Left ventricle myocardium inferior (tissue), 1 donor: ENCODE measurements at places on chromosomes 12 and 14. TPM values are rescaled to one million over a fixed set of nuclear protein-coding genes. Genes with fewer than 3 reads are reported as not detected.

Gene CIROP
- total RNA-seq: not detected

Gene NKX2-1
- total RNA-seq: not detected

Gene ADCY6
- total RNA-seq: 98.4 TPM

DNA sequence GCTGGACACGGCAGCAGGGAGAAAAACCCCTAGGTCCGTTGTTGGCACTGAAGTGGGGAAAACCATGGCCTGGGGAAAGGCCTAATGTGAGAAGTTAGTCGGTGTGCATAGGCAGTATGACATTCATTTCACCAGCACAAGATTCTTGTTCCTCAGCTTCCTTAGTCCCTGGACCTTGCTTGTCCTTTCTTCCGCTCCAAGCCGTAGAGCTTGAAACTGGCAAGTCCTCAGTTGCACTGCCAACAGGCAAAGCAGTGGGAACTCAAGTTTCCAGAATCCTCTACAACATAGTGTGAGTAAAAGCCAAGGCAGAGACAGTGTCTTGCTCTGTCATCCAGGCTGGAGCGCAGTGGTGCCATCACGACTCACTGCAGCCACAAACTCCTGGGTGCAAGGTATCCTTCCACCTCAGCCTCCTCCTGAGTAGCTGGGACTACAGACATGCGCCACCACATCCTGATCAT lies 138.5 kb upstream of the AMIGO2 start:
- DNase-seq: no peak

Gene RASAL1
- not detected for total RNA-seq

DNA sequence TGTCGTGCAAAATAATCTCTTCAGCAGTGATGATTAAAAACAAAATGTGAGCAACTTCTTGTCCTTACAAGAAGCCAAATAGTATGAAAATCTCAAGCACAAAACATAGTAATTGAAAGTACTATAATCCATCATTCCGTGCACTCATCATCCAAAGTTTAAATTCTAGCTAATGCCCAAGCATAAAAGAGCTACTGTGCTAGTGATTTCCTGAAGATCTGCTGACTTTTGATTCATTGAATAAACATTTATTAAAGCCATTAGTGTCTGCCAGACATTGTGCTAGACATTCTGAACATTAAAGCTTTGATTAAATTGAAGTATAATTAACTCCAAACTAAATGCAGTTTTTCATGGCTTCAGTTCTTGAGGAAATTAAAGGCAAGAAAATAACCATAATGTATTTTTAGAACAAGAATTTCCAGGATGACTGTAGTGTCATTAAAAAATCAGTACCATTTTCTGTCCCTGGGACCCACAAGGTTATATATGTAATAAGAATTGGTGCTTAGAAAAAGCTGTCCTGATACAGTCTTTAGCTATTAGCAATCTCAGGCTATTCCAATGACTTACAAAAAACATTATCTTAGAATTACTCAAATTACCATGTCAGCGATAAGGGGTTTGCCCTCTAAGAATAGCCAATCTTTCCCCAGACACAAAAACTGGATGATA lies 71.7 kb downstream of the CMAS start:
- DNase-seq: no peak

Gene SERPINA5
- total RNA-seq: 2.1 TPM

DNA sequence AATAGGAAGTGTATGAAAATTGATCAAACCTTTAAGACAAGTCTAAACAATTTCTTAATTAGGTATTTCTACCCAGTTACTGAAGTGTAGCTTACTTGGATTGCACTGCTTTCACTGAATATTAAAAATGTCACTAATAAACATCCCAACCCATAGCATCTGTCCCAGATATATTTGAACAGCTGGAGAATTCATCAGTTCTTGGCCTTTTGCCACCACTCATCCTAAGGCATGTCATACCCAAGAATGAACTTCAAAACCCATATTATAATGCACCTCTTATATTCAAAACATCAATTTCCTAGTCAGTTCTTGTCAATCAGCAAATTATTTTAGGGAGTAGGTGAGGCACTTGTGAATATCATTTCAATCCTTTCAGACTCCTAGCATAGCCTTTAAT lies 392.3 kb downstream of the PAWR start:
- DNase-seq: no peak

- no peak for DNase-seq
Measured at GRCh38 chr12:124630791-124631313, 63.4 kb upstream of the NCOR2 start.

GRCh38 chr12:49733219-49734017 lies 7.9 kb upstream of the TMBIM6 start:
- DNase-seq: no peak

DNA sequence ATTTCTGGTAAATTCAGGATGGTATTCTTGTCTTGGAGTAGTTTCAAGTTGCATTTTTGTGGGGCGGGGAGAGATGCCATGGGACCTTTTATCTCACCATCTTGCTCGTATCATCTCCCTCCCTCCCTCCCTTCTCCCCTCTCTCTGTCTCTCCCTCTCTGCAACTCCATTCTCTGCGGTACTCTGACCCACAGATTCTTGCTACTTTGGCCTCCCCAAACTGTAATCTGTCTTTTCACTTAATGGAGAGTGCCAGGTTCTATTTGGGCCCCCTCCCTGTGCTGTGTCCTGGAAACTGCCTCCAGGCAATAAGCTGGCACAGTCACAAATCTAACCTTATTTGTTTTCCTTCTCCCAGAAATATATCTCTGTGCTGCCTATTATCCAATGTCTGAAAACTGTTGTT lies 175.2 kb downstream of the PAWR start:
- DNase-seq: no peak

Gene SLC8A3
- total RNA-seq: 0.05 TPM
